ENCODE measurements at places on chromosomes 16 and 17.

- no peak overlapping the region for H3K27ac ChIP-seq
- peaks cover 39% of the 10 kb centered on the region for H3K36me3 ChIP-seq
- no peak overlapping the region for H3K4me3 ChIP-seq
Measured at GRCh38 chr16:48556913-48557351, 53.0 kb downstream of the N4BP1 start.

GRCh38 chr16:9800186-9800738 lies 382.0 kb downstream of the GRIN2A start:
- H3K36me3 ChIP-seq: no peaks in the 10 kb centered on the region
- no peak for DNase-seq
- no peaks in the 10 kb centered on the region for H3K4me1 ChIP-seq
- H3K27ac ChIP-seq: no peak overlapping the region
- no peak overlapping the region for H3K4me3 ChIP-seq

- no peak for DNase-seq
- H3K27me3 ChIP-seq: peaks cover 3% of the 10 kb centered on the region
- H3K27ac ChIP-seq: no peak overlapping the region
Measured at GRCh38 chr17:37888881-37889280, 35.3 kb upstream of the TBC1D3K start.

- no peaks in the 10 kb centered on the region for H3K27me3 ChIP-seq
- no peak overlapping the region for H3K27ac ChIP-seq
- DNase-seq: no peak
- no peak overlapping the region for H3K4me3 ChIP-seq
- no peaks in the 10 kb centered on the region for H3K36me3 ChIP-seq
Measured at GRCh38 chr17:65514082-65514481, 47.4 kb downstream of the AXIN2 start.

DNA sequence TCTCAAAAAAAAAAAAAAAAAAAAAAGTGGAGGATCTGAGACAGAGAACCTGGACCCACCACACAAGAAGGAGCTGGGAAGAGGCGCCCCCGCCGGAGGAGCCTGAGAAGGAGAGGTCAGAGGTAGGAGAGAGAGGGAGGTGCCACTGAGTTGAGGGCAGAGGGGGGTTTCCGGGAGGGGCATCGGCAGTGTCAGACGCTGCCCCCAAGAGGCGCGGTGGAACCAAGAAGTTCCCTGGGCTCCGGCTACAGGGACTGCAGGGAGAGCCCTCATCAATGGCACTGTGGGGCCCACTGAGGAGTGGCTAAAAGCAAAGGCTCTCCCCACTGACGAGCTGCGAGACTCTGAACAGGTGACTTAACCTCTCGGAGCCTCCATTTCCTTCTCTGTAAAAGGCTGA lies 4.2 kb downstream of the CCDC42 start:
- peak overlapping the region; percentile 34 for H3K4me3 ChIP-seq
- no peaks in the 10 kb centered on the region for H3K27me3 ChIP-seq
- no peaks in the 10 kb centered on the region for H3K4me1 ChIP-seq
- H3K36me3 ChIP-seq: no peaks in the 10 kb centered on the region

DNA sequence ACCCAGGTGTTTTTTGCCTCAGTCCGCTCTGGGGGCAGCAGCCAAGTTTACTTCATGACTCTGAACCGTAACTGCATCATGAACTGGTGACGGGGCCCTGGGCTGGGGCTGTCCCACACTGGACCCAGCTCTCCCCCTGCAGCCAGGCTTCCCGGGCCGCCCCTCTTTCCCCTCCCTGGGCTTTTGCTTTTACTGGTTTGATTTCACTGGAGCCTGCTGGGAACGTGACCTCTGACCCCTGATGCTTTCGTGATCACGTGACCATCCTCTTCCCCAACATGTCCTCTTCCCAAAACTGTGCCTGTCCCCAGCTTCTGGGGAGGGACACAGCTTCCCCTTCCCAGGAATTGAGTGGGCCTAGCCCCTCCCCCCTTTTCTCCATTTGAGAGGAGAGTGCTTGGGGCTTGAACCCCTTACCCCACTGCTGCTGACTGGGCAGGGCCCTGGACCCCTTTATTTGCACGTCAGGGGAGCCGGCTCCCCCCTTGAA lies 2.1 kb upstream of the C17orf107 start:
- no peak overlapping the region for H3K27ac ChIP-seq
- H3K27me3 ChIP-seq: peaks cover 8% of the 10 kb centered on the region
- no peak for DNase-seq

GRCh38 chr16:30187971-30188561 lies 4.7 kb downstream of the CORO1A start:
- H3K36me3 ChIP-seq: no peaks in the 10 kb centered on the region
- DNase-seq: peak; percentile 62
- H3K4me3 ChIP-seq: no peak overlapping the region
- H3K4me1 ChIP-seq: peaks cover 5% of the 10 kb centered on the region

DNA sequence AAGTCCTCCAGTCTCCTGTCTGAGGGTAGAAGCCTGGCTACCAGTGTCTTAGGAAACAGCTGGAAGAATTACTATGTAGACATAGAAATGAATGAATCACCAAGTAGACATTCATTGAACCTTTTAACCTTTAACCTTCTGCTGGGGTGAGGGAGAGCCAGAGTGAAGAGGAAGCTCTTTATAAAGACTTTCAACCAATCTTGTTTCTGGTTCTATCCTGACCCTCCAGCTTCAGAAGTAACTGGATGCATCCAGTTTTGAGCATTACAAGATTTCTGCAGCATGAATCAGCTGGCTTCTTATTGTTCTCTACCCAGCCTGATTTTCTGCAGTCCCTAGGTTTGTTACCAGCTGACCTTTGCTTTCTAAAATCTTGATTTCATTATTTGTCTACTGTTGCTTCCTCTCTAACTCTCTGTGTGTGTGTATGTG lies 8.5 kb downstream of the TEKT1 start:
- no peaks in the 10 kb centered on the region for H3K4me1 ChIP-seq
- no peaks in the 10 kb centered on the region for H3K36me3 ChIP-seq

DNA sequence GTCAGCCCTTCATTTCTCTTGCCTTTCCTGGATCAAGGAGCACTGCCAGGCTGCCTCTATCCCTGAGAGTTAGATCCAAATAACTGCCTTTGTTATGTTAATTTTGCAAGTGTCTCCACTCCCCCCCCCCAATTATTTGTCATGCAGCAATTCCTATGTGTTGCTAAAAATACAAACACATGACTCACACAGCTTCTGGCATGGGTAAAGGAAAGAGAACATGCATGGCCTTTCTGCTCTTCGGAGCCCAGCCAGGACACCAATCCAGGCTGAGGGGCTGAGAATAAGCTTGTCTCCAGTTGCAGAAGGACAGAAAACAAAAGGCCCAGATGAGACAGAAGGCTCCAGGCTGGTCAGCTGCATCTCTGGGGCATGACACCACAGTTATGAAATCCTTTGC lies 148.0 kb upstream of the TNRC6C start:
- peaks cover 22% of the 10 kb centered on the region for H3K4me1 ChIP-seq
- peak; percentile 61 for DNase-seq
- H3K27me3 ChIP-seq: no peaks in the 10 kb centered on the region
- H3K4me3 ChIP-seq: no peak overlapping the region

- peak overlapping the region; percentile 68 for H3K27ac ChIP-seq
- H3K4me1 ChIP-seq: no peaks in the 10 kb centered on the region
- H3K27me3 ChIP-seq: no peaks in the 10 kb centered on the region
Measured at GRCh38 chr16:86680661-86681030, 102.3 kb downstream of the FOXL1 start.

DNA sequence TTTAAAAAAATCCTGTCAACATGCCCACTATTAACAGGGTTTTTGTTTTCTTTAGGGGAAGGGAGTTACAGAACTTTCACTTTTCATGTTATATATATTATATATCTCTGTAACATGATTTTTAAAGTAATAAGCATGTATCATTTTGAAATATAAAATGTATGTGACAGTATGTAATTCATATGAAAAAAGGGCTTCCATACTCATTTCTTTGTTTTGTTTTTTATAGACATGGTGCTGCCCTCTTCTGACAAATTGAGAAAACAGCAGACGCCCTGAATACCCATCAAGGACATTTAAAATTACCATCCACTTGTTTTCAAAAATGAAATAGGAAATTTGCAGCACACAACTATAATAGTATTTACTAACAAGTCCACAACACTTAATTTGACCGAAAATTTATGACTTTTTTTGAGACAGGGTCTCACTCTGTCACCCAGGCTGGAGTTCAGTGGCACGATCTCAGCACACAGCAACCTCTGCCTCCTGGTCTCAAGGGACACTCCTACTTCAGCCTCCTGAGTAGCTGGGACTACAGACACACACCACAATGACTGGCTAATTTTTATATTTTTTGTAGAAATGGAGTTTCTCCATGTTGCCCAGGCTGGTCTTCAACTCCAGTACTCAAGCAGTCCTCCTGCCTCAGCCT lies 30.4 kb downstream of the CFDP1 start:
- H3K36me3 ChIP-seq: no peaks in the 10 kb centered on the region
- H3K4me3 ChIP-seq: no peak overlapping the region
- H3K27ac ChIP-seq: peak overlapping the region; percentile 83
- H3K27me3 ChIP-seq: no peaks in the 10 kb centered on the region
- no peak for DNase-seq

DNA sequence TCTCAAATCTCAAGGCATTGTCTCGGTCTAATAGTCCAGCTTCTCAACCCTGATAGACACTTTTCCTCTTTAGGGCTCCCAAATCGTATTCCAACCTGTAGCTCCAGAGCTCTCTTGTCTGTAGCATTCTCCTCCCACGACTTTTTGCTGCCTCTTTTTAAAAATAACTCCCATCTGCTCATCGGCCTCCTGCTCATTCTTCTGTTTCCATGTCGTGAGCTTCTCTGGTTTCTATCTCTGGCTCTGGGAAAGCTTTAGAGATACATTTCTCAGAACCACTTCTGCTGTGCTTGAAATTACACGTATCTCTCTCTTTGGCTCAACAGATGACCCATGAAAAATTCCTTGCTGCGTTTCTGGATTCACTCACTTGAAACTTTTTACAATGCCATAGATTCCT lies 609.6 kb upstream of the C16orf82 start:
- no peak for DNase-seq
- no peak overlapping the region for H3K27ac ChIP-seq
- no peak overlapping the region for H3K4me3 ChIP-seq
- peaks cover 4% of the 10 kb centered on the region for H3K27me3 ChIP-seq
- no peaks in the 10 kb centered on the region for H3K4me1 ChIP-seq

GRCh38 chr17:42563543-42563942 lies 1.6 kb downstream of the COASY start:
- H3K27me3 ChIP-seq: no peaks in the 10 kb centered on the region
- H3K4me3 ChIP-seq: no peak overlapping the region
- DNase-seq: no peak
- peaks cover 50% of the 10 kb centered on the region for H3K4me1 ChIP-seq
- H3K36me3 ChIP-seq: peaks cover 22% of the 10 kb centered on the region
- no peak overlapping the region for H3K27ac ChIP-seq

- no peaks in the 10 kb centered on the region for H3K27me3 ChIP-seq
- H3K4me3 ChIP-seq: no peak overlapping the region
- no peak overlapping the region for H3K27ac ChIP-seq
- DNase-seq: no peak
- H3K4me1 ChIP-seq: no peaks in the 10 kb centered on the region
- H3K36me3 ChIP-seq: no peaks in the 10 kb centered on the region
Measured at GRCh38 chr16:49158029-49158642, 123.5 kb downstream of the CBLN1 start.

DNA sequence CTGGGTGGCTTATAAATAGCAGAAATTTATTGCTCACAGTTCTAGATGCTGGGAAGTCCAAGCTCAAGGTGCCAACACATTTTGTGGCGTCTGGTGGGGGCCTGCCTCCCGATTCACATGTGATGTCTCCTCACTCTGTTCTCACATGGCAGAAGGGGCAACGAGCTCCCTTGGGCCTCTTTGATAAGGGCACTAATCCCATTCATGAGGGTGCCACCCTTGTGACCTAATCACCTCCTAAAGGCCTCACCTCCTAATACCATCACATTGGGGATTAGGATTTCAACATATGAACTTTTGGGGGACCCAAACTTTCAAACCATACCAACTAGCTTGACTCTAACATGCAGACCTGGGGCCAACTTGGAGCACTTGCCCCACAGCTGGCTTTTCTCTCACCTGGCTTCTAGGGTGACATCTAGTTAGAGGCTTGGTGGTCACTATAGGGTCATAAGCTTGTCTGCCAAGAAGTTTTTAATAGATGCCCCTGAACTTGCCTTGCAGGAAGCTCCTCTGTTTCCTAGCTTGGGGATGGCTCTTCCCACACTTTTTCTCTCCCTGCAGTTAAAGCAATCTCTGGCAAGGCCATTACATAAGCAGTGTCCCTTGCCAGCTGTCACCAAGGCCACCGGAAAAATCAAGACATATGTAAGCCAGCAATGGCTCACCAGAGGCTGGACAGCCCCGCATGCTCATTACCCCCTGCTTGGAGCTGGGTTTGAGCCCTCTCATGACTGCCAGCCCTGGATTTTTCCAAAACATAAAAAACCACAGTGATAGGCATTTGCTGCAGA lies 8.4 kb upstream of the MED9 start:
- H3K4me1 ChIP-seq: no peaks in the 10 kb centered on the region
- no peak overlapping the region for H3K27ac ChIP-seq
- DNase-seq: no peak

DNA sequence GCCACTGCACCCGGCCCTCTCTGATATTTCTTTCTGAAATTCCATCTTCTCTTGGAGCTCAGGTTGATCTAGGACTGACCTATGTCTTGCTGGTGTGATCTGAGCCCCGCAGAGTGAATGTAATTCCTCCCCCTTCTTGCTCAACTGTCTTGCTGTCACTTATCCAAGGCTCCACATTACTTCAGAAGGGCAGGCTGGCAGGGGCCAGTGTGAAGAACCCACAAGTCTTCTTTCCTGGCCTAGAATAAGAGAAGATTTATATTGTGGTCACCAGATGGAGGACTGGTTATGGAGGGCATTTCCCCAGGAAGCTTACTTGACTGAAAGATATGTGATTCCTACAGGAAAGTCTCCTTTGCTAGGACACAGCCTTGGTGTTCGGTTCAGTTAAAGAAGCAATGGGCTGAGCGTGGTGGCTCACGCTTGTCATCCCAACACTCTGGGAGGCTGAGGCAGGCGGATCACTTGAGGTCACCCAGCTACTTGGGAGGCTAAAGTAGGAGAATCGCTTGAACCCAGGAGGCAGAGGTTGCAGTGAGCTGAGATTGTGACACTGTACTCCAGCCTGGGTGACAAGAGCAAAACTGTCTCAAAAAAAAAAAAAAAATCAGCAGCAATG lies 13.4 kb downstream of the ITGAL start:
- no peaks in the 10 kb centered on the region for H3K4me1 ChIP-seq
- H3K27ac ChIP-seq: no peak overlapping the region
- no peaks in the 10 kb centered on the region for H3K36me3 ChIP-seq
- no peaks in the 10 kb centered on the region for H3K27me3 ChIP-seq

DNA sequence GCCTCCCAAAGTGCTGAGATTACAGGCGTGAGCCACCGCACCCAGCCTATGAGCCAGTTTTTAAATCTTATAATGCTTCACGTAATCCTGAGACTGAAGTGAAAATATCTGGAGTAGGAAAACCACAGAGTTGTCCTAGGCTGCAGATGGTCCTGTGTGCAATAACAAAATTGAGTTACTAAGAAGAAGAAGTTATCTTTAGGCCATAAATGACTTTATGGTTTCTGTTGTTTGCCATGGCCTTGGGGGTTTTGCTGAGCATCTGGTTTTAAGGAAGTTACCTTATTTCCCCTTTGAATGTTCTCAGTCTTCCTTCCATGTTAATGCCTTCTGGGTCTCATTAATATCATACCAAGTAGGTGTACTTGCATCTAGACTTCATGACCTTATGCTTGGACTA lies 16.5 kb downstream of the NMT1 start:
- H3K27ac ChIP-seq: no peak overlapping the region
- no peaks in the 10 kb centered on the region for H3K4me1 ChIP-seq
- H3K4me3 ChIP-seq: no peak overlapping the region
- no peaks in the 10 kb centered on the region for H3K27me3 ChIP-seq

GRCh38 chr16:53022374-53022773 lies 30.3 kb downstream of the CHD9NB start:
- H3K27me3 ChIP-seq: no peaks in the 10 kb centered on the region
- DNase-seq: peak; percentile 23
- no peak overlapping the region for H3K27ac ChIP-seq
- H3K4me1 ChIP-seq: no peaks in the 10 kb centered on the region
- H3K36me3 ChIP-seq: no peaks in the 10 kb centered on the region
